ENCODE measurements at places on chromosomes 5 and 9.

GRCh38 chr5:87258507-87258906 lies 9.2 kb upstream of the RASA1 start:
- no peak for DNase-seq

DNA sequence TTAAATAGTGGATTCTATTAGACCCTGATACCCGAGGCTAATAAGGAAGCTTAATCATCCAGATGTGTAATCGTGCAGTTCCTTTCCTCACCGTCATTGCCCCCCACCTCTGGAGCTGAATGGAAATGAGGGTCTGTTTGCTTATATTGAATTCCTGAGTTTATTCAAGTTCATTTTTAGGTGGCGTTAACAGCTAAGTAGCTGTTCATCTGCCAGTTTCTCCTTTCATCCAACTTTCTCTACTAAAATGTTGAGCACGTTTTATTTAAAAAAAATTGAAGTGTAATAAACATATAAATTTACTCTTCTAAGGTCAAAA lies 291.0 kb downstream of the DOCK8 start:
- DNase-seq: no peak

- DNase-seq: no peak
Observed at GRCh38 chr5:143121135-143121475, 282.4 kb downstream of the NR3C1 start.

DNA sequence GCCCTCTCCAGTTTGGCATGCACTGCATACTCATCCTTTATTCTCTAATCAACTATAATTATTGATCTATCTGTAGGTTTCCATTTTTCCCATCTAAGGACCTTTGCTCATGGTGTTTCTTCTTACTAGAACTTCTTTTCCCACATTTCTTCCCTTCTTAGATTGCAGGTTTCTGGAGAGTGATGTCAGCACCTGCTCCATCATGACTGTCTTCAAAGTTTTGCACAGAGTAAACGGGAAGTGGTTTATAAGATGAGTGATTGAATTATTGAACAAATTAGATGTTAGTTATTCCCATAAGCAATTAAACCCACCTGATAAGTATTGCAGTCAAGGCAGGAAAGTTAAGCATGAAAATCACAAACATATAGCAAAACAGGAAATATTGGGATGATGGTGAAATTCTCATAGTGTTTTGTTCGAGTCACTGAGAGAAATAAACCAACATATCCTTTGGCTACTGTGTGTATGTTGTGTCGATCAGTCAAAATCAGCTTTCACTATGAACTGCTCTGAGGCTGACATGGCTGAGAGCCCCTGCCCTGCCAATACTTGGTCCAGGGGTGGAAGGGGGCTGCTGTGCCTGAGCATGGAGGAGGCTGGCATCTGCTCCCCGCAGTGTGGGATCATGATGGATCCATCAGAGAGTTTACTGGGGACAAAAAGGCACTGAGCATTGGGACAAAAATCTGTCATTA lies 45.5 kb upstream of the S1PR3 start:
- DNase-seq: no peak
